ENCODE measurements at places on chromosomes 6 and 20.

GRCh38 chr6:69343851-69344250 is 453.0 kb downstream of the LMBRD1 start:
- DNase-seq = no peak

DNA sequence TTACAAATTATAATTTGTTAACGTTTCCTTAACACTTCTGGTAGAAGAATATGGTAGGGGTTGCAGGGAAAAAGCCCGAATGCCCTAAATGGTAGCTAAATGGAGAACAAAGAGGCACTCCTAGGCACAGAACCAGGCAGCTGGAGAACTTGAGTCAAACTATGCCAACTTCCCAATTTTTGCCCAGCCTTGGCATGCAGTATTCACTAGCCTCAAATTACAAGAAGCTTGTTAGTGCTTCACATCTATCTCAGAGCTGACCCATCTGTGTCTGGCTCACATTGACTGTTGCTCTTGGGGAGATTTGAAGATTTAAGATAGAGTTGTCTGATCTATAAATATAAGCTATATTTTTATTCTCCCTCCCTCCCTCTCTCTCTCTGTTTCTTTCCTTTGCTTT is 19.4 kb upstream of the LRFN2 start:
- no peak for DNase-seq

GRCh38 chr6:14276667-14277404 is 159.3 kb downstream of the CD83 start:
- peak; percentile 62 for DNase-seq

GRCh38 chr6:4664911-4665310 is 111.3 kb upstream of the CDYL start:
- DNase-seq = no peak

GRCh38 chr6:170287371-170287876 is 3.5 kb downstream of the DLL1 start:
- DNase-seq = no peak

DNA sequence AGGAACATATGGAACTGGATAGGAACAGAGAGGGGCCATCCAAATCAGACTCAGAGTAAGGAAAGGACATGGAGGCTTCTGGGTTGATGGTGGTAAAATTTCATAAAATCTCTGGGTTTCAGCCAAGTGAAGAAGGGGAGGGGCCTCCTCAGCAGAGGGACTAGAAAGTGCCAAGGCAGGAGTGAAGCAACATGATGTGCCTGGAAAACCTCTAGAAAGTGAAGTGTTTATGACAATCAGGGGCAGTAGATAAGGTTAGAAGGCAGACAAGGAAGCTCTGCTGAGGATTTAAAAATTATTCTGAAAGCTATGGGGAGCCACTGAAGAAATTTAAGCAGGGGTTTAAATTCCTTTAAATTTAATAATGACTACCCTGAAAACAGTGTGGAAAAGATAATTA is 126.0 kb upstream of the TENT5A start:
- DNase-seq = no peak

- DNase-seq = no peak
Observed at GRCh38 chr20:59608871-59609270, 4.5 kb downstream of the PHACTR3 start.

- no peak for DNase-seq
Observed at GRCh38 chr6:73664701-73665100, 10.9 kb upstream of the SLC17A5 start.

DNA sequence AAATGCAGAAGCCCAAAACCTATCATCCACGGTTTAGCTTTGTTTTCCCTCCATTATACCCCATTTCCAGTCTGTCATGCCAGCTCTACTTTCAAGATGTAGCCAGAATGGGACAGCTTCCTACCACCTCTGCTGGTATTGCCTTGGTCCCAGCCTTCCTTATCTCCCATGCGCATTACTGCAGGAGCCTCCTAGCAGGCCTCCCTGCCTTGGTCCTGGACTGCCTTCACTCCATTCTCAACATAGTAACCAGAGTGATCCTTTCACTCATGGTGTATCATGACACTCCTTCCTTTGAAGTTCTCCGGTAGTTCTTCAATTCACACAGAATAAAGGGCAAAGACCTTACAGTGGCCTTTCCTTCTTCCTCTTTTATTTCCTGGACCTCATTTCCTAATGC is 15.9 kb downstream of the TPD52L1 start:
- no peak for DNase-seq

DNA sequence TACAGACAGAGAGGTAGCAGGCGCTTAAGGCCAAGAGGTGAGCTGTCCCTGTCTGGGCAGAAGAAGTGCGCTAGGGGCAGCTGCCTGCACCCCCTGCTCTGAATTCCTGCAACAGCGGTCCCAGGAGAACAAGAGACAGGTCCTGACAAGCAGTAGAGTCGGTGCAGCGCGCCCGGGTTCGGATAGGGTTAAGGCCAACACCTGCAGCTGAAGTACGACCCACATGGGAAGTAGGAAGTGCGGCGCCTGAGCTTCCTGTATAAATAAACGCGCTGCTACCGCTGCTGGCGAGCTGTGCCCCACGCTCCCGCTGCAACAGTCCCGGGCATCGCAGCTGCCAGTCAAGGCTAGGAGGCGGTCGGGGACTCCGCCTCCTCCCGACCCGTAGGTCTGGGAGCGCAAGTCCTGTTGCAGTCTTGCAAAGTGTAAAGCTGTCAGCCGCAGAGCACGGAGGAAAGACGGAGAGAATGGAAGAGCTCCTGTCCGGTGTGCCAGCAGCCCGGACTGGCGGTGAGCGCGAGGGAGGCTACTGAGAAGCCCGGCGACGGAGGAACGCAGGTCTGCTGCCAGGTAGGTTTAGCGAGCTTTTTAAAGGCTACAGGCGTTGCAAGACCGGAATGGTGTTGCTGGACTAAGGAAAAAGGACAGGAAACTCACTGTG is at the start of gene RNF144B:
Gene RNF144B (plus strand): TSS at position 290 of the 661 bp plus-strand sequence. CDS start 12,185 bp downstream, outside the sequence.
- peak; percentile 66 for DNase-seq

DNA sequence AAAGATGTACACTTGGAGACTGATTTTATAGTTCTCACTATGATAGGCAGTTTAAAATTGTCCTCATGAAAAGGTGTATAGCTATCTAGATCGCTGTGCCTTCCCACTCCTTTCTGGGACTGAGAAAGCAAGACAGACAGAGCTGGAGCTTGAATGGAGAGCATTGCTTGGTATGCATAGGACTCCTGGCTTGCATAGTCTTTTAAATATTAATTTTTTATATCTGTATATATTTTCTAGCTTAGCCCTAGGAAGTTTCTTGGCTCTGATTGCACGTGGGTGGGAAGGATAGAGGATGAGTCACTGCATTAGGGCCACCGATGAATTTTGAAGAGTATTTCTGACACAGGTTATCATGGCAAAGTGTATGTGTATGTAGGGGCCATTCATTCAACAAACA is 150.0 kb upstream of the SPACA1 start:
- DNase-seq = no peak

DNA sequence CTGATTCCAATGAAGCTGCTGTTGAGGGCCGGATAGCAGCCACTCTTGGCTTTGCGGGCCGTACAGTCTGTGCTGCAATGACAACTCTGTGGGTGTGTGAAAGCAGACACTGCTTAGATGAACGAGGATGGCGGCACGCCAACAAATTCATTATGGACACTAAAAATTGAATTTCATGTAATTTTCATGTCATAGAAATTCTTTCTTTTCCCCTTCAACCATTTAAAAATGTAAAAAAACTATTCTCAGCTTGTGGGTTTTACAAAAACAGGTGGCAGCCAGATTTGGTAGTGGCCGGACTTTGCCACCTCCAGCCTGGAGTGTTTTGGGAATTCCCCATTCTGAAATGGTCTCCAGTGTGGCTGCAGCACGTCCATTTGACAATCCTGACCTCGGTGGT is 26.0 kb downstream of the MAS1 start:
- no peak for DNase-seq

DNA sequence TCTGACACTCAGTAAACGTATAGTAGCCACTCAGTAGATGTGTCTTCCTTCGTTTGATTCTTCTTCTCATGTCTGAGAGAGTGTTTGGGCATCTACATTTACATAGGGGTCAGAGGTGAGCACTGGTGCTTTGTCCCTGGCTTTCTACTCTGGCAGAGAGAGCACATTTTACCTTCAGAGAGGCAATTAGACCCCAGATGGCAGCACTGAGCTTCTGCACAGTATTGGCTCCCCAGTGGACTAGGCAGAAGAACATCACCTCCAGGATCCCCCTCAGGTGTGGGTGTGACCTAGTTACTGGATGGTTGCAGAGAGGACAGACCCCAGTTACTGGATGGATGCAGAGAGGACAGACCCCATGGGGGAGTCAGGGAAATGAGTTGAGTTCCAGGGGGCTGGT is 327.2 kb downstream of the DHX35 start:
- no peak for DNase-seq

DNA sequence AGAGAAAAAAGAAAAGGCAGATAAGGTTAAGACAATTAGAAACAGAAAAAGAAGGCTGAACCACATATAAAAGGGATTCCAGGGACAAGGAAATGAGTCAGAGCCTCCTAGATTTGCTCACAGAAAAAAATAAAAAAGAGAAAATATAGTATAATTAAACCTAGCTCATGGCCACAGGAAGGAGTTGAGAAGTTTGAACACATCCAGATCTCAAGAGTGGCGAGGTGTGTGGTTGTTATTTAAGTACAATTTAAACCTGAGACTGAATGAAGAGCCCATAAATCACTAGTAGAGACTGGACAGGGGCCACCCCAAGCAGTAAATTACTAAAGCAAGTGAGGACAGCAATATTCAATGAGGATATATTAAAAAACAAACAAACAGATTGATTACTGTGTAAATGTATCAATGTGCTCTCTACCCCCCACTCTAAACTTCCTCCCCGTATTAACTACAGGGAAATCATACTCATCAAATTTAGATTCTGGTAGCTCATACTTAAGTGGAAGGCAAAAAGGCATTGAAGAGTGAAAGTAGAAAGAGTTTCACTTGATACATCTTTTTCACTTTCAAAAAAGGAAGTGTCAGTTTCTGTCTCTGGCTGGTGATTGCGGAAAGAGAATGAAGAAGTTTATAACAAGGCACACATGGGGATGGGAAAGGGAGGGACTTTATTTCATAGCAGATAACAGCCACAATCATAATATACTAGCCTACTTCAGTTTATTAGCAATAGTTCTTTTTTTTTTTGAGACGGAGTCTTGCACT is 49.3 kb upstream of the SCAF8 start:
- no peak for DNase-seq

- no peak for DNase-seq
Observed at GRCh38 chr6:55782275-55782674, 93.1 kb downstream of the BMP5 start.

- DNase-seq = no peak
Observed at GRCh38 chr6:105618247-105618646, 215.4 kb upstream of the PREP start.

- DNase-seq = peak; percentile 66
Observed at GRCh38 chr6:17156112-17156921, 54.5 kb downstream of the STMND1 start.

GRCh38 chr6:168029459-168030217 is 32.2 kb downstream of the KIF25 start:
- no peak for DNase-seq

GRCh38 chr6:116326996-116327395 is 43.8 kb upstream of the DSE start:
- no peak for DNase-seq

GRCh38 chr6:71250099-71250602 is 38.5 kb upstream of the OGFRL1 start:
- DNase-seq = peak; percentile 12

GRCh38 chr6:45709781-45710220 is 305.9 kb downstream of the CLIC5 start:
- DNase-seq = no peak

GRCh38 chr6:170088582-170088955 is 202.3 kb downstream of the DLL1 start:
- DNase-seq = no peak

DNA sequence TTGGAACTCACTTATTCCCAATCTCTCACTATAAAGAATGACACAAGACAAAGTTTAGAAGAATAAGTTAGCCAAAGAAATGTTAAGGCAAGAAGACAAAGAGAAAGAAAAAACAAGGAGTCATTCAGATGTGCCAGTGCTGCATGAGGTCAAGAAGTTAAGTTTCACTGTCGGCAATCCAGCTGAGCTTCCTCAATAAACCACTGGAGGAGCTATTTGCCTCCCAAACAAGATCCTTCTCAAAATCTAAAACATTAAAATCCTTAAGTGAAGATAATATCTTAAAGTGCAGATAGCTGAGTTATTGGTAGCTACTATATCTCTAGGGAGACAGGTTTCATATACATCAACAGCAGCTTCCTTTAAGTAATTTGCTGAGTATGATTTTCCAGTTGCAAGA is 512.3 kb downstream of the HDGFL1 start:
- no peak for DNase-seq

DNA sequence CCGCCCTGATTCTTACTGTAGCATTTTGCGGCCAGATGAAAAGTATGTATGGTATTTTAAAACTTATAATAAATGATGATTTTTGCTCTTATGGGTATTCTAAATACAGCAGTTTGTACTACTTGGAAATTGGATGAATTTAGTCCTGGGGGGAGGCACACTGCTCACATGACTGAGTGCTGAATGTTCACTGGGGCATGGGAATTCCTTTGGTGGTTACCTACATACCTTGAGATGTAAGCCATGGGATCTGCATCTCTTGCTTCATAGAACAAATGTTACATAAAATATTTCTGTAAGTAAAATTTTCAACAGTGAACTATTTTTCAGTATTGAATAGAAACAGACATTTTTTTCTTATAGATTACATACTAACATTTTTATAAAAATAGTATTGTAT is 71.1 kb downstream of the FIG4 start:
- DNase-seq = no peak

- DNase-seq = no peak
Observed at GRCh38 chr20:483815-484644, 21.7 kb upstream of the TBC1D20 start.

DNA sequence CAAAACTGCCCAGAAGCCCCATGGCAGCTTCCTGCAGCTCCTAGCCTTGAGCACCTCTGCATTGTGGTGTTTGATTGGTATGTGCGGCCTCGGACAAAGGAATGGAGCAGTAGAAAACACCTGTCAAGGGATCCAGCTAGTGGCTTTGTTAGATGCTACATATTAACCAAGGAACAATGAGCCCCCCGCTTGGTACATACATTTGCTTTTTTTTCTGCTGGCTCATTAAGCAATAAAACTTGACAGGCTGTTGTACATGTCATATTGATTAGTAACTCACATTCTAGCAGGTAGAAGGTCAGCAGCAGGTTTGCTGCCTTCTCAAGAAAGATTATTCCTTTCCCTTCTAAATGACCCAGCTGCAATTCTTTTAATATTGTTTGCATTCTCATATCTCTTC is 937 bp downstream of the SPACA1 start:
- no peak for DNase-seq

GRCh38 chr6:96837081-96837971 is at the start of gene GPR63:
GPR63 (minus strand) TSS chr6:96837477; CDS start chr6:96799731, 37,746 bp downstream.
- peak; percentile 81 for DNase-seq

Data from CD4-positive, alpha-beta T cell treated with Interleukin-17A for 1 hour (primary cell).